ENCODE measurements at places on chromosomes 7 and 10.

DNA sequence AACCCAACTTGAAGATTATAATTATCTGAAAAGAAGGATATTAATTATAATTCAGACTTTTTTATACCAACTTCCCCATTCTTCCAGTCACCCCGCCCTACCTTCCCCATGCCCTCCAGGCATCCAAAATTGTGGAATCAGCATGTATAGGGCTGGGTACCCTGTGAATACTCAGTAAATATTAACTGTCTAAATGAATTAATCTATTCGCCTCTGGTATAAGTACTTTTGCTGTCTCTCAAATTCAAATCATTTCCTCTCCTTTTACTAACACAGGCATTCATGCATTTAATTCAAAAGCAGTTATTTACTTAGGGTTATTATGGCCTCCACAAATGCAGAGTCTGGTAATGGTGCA is 26.5 kb upstream of the GOT1 start:
- DNase-seq, result no peak

GRCh38 chr10:103463499-103463898 is 4.8 kb upstream of the CALHM1 start:
- no peak for DNase-seq

- no peak for DNase-seq
Measured at GRCh38 chr7:49376817-49377375, 396.5 kb upstream of the VWC2 start.

GRCh38 chr10:46169736-46170135 is 117.1 kb upstream of the ANTXRL start:
- DNase-seq, result no peak

GRCh38 chr10:96878057-96878456 is 46.0 kb downstream of the LCOR start:
- no peak for DNase-seq

- no peak for DNase-seq
Measured at GRCh38 chr7:16668978-16669377, 23.0 kb downstream of the BZW2 start.

DNA sequence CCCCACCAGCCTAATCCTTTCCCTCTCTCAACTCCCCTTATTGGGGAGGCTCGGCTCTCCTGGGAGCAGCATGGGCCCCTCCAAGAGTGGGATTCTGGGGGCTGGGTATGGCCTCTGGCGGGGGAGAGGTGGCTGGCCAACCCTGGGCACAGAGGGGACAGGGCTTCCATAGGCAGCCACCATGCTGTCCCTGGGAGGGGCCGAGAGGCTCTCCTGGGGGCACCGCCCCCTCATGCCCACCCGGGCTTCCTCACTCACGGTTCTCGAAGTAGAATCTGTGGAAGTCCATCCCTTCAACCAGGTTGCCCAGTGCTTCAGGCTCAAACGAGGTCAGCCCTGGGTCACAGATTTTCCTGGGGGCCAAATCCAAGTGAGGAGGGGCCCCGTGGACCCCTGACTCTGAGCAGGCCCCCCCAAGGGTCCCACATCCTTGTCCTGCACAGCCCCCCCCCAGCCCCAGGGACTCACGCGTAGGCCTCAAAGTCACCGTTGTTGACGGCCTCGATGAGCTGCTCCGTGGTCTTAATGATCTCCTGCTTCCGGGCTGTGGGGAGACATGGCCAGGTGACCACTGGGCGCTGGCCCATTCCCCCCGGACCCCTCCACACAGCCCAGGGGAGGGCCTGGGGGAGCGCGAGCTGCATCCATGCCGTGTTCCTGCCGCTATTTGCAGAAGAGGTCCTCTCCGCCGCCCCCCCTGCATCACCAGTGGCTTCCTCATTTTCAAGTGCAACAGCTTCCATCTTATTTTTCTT is 19.8 kb downstream of the YKT6 start:
- DNase-seq, result no peak

- DNase-seq, result no peak
Measured at GRCh38 chr7:146375170-146375569, 258.6 kb downstream of the CNTNAP2 start.

DNA sequence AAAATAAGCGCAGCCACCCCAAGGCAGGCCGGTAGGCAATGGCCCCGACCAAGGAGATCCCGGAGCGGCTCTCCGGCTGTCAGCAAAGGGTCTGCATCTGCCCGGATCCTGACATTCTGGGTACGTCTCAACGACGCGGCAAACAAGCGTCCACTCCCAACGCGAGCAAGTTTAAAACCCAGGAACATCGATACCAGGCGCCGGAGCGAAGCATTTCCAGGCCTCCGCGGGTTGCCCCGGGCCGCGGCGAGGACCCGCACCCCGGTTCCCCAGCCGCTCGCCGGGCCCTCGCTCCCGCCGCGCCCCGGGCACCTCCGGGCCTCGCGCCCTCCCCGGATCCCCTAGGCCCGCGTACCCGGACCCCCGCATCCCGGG is 453 bp downstream of the URGCP start:
- peak; percentile 23 for DNase-seq

- DNase-seq, result no peak
Measured at GRCh38 chr7:116545411-116545993, 20.7 kb downstream of the CAV1 start.

DNA sequence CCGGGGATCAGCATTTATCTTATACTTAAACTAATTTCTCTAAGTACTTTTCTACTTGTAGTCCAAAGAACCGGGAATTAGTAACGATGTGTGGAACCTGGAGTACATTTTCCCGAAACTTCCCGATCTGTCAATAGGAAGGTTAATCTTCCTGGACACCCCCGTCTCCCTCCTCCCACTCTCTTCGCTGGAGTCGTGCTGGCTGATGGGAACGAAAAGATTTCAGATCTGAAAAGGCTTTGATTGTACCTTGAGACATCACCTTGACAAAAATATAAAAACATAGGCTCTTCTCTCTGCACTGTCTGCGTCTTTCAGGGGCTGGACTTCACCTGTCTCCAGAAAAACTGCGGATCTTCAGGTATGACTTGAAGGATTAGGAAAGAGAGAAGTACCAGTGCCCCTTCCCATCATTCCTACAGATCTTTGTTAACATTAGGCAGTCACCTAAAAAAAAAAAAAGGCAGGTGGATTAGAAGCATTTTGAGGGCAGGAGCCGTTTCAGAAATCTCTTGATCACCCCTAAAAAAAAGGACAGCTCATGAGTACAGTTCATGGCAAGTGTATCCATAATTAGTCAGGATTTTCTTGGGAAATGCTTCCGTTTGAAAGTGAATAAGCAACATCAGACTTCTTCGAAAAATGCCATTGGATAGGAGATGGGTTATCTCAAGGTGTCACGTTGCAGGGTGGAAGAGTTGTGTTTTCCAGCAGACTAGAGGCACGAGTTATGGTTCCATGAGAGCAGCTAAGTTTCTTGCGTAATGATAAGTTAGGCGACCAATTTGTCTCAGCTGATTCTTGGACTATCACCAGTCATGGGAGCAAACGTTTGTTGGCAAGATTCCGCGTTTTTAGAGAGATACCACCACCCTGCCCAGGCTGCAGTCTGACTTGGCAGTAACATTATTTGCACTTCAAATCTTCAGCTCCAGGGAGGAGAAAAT is 7.8 kb upstream of the BAMBI start:
- DNase-seq, result no peak

DNA sequence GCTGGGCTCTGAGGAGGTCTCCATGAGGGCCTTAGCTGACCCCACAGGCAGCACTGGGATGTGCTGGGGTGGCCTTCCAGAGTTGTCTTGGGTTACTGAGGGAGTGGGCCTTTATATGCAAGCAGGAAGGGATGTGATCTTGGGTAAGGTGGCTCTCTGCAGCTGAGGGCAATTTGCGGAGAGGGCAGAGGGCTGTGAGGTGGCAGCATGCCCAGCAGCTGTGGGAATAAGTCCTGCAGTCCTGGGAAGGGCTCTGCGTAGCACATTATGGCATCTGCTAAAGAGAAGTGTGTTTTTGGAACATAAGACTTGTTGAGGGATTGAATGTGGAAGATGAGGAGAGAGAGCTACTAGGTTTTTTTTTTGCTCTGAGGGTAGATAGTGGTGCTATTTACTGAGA is 99.6 kb upstream of the KMT2E start:
- no peak for DNase-seq

- no peak for DNase-seq
Measured at GRCh38 chr10:34236931-34237330, 578.2 kb downstream of the PARD3 start.

DNA sequence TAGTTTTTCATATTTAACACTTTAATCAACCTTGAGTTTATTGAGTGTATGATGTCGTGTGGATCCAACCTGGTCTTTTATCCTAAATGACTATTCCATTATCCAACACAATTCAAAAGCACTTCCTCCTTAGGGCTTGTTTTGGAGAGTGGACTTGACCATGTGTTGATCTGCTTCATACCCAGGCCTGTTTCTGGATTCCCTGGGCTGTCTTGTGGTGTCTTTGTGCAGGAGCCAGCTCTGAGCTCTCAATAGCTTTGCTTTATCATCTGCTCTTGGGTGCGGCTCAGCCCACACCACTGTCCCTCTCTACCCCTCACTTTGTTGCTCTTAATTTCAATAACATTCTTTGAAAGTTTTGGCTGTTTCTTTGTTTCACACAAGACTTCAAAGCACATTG is 70.9 kb upstream of the CHST15 start:
- DNase-seq, result no peak

GRCh38 chr7:154677454-154677853 is 325.5 kb downstream of the PAXIP1 start:
- no peak for DNase-seq

DNA sequence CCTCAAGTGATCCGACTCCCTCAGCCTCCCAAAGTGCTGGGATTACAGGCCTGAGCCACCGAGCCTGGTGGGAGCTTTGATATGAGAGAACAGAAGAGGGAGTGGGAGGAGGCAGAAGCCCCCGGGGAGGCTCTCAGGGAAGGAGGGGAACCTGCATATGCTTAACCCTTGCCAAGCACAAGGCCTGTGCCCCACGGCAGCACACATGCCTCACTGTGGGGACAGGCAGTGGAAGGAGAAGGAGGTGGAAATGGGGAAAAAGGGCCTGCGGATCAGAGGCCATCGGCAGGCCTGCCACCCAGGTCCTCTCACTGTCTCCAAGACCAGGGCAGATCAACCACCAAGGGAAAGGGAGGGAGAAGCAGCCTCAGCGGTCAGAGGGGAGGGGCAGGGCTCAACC is 7.2 kb upstream of the GRID1 start:
- no peak for DNase-seq

DNA sequence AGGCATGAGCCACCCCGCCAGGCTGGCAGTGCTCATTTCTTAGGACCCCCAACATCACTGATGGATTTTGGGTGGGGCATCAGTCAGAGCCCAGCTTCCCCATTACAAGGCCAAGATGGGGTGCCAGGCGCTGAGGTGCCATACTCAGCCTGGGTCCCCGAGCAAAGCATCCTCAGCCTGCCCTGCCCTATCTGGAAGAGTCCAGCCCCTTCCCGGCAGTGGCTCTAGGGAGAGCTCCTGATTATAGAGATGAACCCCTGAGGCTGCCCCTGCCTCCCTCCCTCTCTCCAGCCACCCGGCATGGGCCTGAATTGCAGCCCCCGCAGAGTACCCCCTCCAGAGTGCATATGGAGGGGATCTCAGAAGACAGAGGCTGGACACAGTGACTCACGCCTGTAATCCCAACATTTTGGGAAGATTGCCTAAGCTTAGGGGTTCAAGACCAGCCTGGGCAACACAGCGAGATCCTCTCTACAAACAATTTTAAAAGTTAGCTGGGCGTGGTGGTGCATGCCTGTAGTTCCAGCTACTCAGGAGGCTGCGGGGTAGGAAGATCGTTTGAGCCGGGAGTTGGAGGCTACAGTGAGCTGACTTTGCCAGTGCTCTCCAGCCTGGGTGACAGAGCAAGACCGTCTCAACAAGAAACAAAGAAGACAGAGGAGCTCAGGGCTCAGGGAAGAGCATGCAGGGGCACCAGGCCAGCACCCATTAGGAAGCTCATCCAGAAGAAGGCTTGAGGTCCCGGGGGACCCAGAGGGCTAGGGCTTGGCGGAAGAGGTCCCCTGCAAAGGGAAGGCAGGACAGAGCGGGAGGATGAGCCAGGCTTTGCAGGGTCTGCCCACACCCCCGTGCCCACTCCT is 13.3 kb downstream of the LAT2 start:
- no peak for DNase-seq

DNA sequence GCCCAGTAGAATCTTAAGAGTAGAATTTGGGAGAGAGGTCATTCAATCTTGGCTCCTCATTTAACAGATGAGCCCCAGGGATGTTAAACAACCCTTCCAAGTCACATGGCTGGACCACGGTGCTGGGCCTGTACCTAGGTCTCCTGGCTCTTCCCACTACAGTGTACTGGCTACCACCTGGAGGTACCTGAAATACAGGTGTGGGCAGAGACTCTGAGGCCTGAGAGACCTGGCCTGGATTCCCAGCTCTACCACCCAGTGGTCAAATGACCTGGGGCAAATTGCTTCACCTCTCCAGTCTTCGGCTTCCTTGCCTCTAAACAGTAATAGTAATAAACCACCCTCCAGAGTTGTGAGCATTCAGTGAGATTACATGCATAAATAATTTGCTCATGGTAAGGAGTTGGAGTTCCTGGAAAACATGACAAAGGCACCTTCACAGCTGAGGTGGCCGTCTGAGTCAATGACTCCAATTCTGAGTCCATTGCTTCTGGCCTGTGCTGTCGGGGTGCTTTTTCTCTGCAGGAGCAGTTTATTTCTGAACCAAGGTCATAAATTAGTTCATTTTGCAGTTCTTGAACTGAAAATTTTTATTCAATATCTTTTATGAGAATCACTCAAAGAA is 2.7 kb downstream of the GOT1 start:
- no peak for DNase-seq

DNA sequence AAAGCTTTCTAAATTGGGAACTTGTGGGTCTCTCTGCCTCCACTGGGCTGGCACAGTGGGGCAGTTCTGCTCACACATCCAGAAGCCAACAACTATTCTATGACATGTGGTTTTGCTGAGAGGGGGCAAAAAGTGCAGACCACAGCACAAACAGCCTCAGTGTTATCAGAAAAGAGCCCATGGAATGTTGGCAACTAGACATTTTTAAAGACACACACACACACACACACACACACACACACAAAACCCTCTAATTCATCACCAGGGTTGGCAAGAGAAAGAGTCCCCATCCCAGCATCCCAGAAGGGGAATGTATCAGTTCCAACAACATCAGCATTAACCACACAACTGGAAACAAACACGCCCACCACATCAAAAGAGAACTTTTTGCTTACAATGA is 117.1 kb downstream of the FGFR2 start:
- DNase-seq, result no peak

- DNase-seq, result no peak
Measured at GRCh38 chr10:26483554-26483953, 45.4 kb downstream of the APBB1IP start.

- DNase-seq, result no peak
Measured at GRCh38 chr7:115229401-115230105, 307.7 kb downstream of the MDFIC start.

Data from activated CD4-positive, alpha-beta memory T cell treated with anti-CD3 and anti-CD28 coated beads, Interleukin-2, amount 10 ng/mL, durations not matched to agents 7 days and 5 days (primary cell).